Calu3 (cell line): ENCODE measurements at places on chromosomes 4 and X. TPM values are rescaled to one million over a fixed set of nuclear protein-coding genes. Genes with fewer than 3 reads are reported as not detected.

The VCX2 gene
- total RNA-seq: not detected in 2 replicates

The SPANXD gene
- not detected in 2 replicates for total RNA-seq

The ARR3 gene
- total RNA-seq: not detected in 2 replicates

The GATA1 gene
- total RNA-seq: not detected in 2 replicates

The FGF13 gene
- not detected in 2 replicates for total RNA-seq
